ENCODE measurements at places on chromosomes 6 and 20.

- DNase-seq = no peak
Measured at GRCh38 chr6:123966618-123967017, 163.0 kb downstream of the NKAIN2 start.

DNA sequence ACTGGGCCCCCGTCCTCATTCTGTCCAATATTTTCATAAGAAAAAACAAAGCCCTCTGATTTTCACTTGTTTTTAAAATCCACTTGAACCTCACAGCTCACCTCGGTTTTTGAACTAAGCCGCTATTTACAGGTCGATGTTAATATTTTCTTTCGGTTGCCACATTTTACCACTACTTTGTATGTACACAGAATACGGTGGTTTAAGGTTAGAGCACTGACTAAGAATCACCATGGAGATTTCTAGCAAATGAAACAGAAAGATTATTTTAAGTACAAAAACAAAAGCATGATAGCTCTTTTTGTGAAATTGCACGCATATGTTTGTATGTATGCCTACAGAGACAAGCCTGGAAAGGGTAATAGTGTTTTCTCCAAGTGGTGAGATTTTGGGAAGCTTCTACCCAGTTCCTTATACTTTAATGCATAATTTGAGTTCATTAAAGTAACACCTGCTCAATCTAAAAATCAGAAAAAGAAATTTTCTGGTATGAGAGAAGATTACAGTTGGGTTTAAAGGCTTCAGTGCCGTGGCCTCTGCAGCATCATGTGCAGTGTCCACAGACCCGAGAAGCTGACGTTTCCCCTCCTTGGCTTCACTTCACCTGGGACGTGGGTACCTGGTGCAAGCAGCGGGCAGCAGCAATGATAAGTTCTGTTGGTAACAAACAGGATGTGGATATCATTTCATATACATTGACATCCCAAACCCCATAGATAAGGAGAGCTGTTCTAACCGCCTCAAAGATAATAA, 144.0 kb downstream of the UST start:
- DNase-seq = no peak

DNA sequence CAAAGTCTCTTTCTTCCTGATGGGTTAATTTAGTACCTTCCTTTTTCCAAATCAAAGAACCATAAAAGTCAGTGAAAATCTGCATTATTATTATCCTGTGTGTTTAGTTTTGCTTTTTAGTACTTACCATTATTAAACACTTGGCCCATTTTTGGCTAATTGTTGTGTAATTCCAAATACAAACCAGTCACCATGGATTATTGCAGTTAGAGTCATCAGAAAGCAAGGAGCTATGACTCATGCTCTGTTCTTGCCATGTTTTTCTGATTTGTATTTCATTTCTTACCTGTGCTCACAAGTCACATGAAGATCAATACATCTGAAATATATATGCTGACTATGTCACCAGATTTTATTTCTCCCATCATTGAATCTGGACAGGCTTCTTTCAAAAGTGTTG, 31.3 kb downstream of the SLC22A3 start:
- DNase-seq = no peak

GRCh38 chr6:120590611-120591010, 743.7 kb downstream of the TBC1D32 start:
- no peak for DNase-seq

- DNase-seq = no peak
Measured at GRCh38 chr6:90765895-90766294, 179.0 kb upstream of the MAP3K7 start.

DNA sequence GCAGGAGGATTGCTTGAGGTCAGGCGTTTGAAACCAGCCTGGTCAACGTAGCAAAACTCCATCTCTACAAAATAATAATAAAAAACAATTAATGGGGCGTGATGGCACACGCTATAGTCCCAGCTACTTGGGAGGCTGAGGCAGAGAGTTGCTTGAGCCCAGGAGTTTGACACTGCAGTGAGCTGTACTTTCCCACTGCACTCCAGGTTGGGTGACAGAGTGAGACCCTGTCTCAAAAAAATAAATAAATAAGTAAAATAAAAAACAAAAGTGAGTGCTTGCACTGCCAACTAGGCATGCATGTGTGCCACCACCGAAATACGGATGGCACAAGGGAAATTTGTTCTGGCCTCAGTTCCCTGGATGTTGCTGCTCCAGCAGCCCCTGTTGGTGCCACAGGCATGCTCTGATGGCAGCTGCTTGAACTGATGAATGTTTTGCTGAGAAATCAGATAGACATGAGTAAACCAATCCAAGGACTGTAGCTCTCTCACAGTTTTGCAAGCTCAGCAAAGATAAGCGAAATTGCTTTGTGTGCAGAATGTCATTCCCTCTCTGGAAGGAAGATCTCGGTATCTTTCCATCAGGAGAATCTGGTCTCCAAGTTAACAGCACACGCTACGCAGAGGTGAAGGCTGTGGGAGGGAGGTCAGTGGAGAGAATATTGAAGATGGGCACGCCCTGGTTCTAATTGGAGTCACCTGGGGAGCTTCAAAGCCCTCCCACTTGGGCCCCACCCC, 188.0 kb upstream of the SLC24A3 start:
- DNase-seq = no peak

DNA sequence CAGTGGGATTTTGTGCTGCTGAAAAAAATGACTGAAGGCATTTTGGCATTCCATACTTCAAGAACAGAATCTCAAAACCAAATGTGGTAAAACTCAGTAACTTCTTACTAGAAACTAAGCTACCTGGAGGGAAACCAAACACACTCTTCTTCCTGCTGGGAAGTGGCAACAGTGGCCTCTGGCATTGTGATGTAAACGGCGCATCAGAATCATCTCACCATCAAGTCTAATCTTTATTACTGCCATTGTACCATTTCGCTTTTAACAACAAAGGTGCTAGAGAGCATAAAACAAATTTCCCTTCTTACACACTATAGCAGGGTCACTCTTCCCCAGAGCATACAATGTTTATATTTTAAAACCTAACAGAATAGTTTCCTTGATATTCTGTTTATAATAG, 101.6 kb upstream of the CEP162 start:
- no peak for DNase-seq

GRCh38 chr20:24488064-24488799, 18.8 kb downstream of the SYNDIG1 start:
- no peak for DNase-seq

- DNase-seq = no peak
Measured at GRCh38 chr6:14428269-14428668, 310.7 kb downstream of the CD83 start.

DNA sequence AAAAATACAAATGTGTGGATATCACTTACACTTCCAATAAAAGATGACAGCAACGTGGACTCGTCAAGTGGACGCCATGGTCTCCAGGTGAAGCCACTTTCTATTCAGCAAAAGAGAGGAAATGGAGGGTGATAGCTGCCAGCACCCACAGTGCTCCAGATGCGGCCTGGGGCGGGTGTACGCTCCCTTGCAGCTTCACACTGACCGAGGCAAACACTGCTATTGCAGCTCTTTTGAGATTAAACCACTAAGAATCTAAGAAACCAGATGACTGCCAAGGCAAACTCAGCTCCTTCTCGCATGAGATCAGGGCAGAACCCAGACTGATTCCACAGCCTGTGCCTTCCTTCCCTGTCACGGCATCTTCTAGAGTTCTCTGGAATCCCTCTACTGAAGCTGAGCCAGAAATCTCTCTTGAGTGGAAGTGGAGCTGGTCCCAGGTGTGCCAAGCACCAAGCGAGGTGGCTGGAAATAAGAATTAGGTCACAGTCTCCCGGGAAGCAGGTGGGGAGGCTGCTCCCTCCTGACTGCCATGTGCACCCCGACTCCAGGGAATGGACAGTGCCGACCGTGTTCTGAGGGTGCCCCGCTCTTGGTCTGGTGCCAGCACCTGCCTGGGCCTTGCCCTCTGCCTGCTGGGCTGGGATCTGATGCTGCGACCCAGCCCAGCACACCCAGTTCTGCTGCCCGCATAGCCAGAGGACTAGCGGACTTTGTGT, 90.1 kb upstream of the AFDN start:
- DNase-seq = no peak

DNA sequence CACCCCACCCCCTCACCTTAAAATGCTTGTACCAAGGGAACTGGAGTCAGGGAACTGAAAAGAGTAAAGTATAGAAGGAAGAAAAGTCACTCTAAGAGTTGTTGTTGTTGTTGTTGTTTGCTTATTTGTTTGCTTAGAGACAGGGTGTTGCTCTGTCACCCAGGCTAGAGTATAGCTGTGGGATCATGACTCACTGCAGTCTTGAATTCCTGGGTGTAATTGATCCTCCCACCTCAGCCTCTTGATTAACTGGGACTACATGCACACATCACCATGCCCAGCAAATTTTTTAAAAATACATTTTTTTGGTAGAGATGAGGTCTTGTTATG, 681.6 kb upstream of the GJE1 start:
- no peak for DNase-seq

DNA sequence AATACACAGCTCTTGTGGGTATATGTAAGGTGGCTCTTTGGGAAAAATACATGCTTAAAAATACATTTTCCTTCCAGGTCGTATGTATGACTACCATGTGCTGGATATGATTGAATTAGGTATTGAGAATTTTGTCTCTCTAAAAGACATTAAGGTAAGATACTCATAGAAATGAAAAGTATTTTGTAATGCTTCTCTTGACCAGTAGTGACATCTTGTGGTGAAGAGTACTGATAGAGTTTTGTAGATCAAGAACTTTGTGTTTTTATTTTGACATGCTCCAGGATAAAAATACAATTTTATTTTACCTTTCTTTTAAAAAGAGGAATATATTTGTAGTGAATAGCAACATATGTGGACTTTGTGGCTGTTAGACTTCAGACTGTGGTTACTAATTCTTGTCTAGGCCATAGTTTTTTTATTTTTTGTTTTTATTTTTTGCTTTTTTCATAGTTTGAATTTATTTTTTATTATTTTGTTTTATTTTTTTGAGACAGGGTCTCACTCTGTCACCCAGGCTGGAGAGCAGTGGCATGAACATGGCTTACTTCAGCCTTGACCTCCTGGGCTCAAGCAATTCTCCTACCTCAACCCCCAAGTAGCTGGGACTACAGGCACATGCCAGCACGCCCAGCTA, 17.9 kb downstream of the RPF2 start:
- DNase-seq = no peak

- peak; percentile 56 for DNase-seq
Measured at GRCh38 chr6:108002365-108003221, 44.6 kb upstream of the SEC63 start.

- no peak for DNase-seq
Measured at GRCh38 chr6:53873922-53874321, 79.1 kb downstream of the LRRC1 start.

DNA sequence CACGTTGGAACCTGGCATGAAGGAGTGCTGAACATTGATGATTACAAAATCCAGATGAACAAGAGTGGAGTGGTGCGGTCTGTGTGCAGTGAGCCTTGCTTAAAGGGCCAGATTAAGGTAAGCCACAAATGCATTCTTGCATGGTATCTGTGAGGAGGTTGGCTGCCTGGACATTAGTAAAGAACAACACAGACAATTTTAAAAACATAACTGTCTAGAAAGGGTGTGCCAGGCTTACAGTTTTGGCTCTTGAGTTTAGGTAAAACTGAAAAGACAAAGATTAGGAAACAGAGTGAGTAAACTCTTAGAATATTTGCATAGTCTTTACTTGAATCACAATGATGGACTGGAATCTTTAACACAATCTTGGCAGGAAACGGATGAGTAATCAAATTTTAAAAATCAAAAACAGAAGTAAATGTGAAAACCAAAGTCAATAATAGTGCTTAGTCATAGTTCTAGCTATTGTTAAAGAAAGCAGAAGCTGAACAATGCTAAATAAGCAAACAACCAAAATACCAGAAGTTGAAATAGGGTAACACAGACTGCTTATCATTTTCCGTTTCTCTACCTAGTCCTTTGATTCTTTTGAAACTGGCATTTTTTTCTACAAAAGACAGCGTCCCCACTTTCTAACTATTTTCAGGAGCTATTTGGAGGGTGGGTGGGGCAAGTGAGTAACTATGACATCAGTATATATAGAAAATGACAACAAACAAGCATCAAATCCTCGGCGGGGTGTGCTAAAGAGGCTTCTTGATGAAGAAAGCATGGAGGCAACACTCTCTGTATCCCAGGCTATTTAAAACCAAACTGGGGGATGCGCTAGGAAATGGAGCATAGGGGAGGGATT, 185.8 kb upstream of the RAB32 start:
- DNase-seq = no peak
